ENCODE measurements at places on chromosomes 12 and 14. TPM values are rescaled to one million over a fixed set of nuclear protein-coding genes. Genes with fewer than 3 reads are reported as not detected.

GRCh38 chr12:65326616-65327015 lies 48.1 kb downstream of the MSRB3 start:
- H3K4me3 ChIP-seq, result no peak overlapping the region
- DNase-seq, result no peak
- H3K36me3 ChIP-seq, result no peaks in the 10 kb centered on the region
- no peaks in the 10 kb centered on the region for H3K4me1 ChIP-seq

DNA sequence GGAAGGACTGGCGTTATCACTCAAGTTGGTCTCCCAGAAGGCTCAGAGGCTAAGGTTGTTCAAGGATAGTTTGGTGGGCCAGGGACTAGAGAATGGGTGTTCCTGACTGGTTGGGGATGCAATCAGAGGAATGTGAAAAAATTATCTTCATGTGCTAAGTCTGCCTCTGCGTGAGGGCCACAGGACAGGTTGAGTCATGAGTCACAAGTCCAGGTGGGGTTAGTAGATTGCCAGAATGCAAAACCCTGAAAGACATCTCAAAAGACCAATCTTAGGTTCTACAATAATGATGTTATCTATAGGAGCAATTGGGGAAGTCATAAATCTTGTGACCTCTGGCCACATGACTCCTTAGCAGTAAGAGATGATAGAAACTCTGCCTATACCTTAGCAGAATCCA lies 220.1 kb upstream of the EEA1 start:
- H3K4me3 ChIP-seq, result no peak overlapping the region
- no peak overlapping the region for H3K27ac ChIP-seq
- peaks cover 4% of the 10 kb centered on the region for H3K27me3 ChIP-seq
- no peak for DNase-seq
- H3K4me1 ChIP-seq, result peaks cover 2% of the 10 kb centered on the region

GRCh38 chr12:3122841-3123678 lies 45.9 kb downstream of the TSPAN9 start:
- H3K4me3 ChIP-seq, result no peak overlapping the region
- H3K36me3 ChIP-seq, result peaks cover 6% of the 10 kb centered on the region
- H3K27ac ChIP-seq, result no peak overlapping the region
- peaks cover 7% of the 10 kb centered on the region for H3K27me3 ChIP-seq
- peaks cover 24% of the 10 kb centered on the region for H3K4me1 ChIP-seq

DNA sequence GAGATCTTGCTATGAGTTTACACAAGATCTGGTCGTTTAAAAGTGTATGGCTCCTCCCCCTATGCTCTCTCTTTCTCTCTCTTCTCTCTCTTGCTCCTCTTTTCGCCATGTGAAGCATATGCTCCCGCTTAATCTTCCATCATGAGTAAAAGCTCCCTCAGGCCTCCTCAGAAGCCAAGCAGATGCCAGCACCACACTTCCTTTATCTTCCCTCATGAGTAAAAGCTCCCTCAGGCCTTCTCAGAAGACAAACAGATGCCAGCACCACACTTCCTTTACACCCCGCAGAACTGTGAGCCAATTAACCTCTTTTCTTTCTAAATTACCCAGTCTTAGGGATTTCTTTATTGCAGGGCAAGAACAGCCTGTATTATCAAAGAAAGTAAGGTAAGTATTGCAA lies 152.4 kb downstream of the SEC23A start:
- H3K4me3 ChIP-seq, result no peak overlapping the region
- DNase-seq, result no peak
- H3K4me1 ChIP-seq, result peaks cover 3% of the 10 kb centered on the region
- H3K27ac ChIP-seq, result no peak overlapping the region
- no peaks in the 10 kb centered on the region for H3K36me3 ChIP-seq
- H3K27me3 ChIP-seq, result no peaks in the 10 kb centered on the region

Gene BDKRB2
- 3.8 TPM for total RNA-seq

DNA sequence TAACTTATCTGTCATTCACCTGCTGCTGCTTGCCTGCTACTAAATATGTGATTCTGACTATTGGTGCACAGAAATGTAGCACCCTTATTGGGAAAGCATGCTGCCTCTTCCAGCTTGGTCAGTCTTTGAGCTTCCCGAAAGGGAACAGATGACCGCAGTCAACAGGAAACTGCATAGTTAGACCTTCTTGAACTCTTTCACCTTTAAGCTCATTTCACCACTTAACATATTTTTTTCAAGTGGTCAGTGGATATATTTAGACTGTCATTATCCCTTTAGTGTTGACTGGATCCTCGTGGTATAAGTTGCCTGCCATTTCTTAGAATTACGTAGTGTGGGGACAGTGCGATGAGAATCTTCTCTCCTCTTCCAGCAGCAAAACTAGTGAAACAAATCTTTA lies 224.9 kb downstream of the FBXL14 start:
- no peak overlapping the region for H3K27ac ChIP-seq
- no peaks in the 10 kb centered on the region for H3K36me3 ChIP-seq
- no peak for DNase-seq
- H3K27me3 ChIP-seq, result peaks cover 5% of the 10 kb centered on the region
- no peak overlapping the region for H3K4me3 ChIP-seq

DNA sequence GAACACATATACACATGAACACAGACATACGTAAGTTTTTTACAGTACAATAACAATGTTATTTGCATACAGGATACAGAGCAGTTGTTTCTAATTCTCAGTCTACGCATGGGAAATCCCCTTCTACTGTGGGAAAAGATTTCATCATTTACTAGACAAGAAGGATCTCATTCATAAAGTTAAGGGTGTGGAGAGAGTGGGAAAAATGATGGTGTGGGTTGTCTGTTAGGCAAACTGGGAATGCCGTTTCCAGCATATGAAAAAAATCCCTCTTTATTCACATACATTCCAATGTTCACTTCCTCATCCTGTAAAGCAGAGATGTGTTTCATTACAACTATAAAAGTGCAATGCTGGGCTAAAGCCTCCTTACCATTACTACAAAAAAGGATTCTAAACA lies 120.9 kb downstream of the SINHCAF start:
- no peak for DNase-seq
- no peaks in the 10 kb centered on the region for H3K27me3 ChIP-seq

- no peaks in the 10 kb centered on the region for H3K4me1 ChIP-seq
- H3K27ac ChIP-seq, result no peak overlapping the region
- no peak for DNase-seq
- H3K36me3 ChIP-seq, result no peaks in the 10 kb centered on the region
These were observed 29.6 kb upstream of the YAF2 start for GRCh38 chr12:42267413-42268190.

Gene PLEKHG7
- not detected for total RNA-seq

Gene SLC6A15
- total RNA-seq, result 123 TPM

- no peak overlapping the region for H3K27ac ChIP-seq
- no peak for DNase-seq
- no peaks in the 10 kb centered on the region for H3K27me3 ChIP-seq
- H3K4me1 ChIP-seq, result peaks cover 4% of the 10 kb centered on the region
These were observed 655.5 kb upstream of the FLRT2 start for GRCh38 chr14:84874436-84874835.

GRCh38 chr14:61631045-61631687 lies 64.1 kb upstream of the HIF1A start:
- no peak overlapping the region for H3K27ac ChIP-seq
- H3K4me3 ChIP-seq, result no peak overlapping the region
- H3K27me3 ChIP-seq, result peaks cover 3% of the 10 kb centered on the region
- no peak for DNase-seq

Gene SLCO1B1
- not detected for total RNA-seq

DNA sequence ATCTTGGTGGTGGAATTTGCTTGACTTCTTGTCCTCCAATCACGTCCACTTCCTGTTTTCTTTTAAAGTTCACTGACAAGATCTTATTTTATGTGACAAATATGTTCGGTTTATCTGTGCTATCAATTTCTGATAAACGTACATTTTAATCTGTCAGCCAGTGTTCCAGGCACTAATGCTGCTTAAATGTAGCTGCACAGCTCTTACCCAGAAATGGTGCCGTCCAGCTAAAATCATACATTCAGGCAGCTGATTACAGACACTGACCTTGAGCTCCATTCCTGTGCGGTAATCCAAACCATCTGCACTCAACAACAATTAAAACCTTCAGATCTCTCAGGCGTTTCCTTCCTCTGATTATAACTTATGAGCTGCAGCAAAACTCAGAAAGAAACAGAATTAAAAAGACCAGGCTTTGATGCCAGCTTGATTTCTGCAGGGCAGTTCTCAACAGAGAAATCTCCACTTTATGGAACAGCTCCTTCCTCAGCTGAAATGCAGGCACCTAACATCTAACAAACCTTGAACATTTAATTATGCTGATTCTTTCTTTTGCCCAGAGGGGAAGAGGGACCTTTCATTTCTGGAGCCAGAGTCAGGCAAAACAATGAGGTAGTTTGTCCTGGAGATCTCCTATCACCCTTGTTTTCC lies 26.4 kb upstream of the RASSF3 start:
- H3K27ac ChIP-seq, result no peak overlapping the region
- peaks cover 6% of the 10 kb centered on the region for H3K4me1 ChIP-seq
- H3K27me3 ChIP-seq, result peaks cover 2% of the 10 kb centered on the region

Gene M6PR
- total RNA-seq, result 98.8 TPM

DNA sequence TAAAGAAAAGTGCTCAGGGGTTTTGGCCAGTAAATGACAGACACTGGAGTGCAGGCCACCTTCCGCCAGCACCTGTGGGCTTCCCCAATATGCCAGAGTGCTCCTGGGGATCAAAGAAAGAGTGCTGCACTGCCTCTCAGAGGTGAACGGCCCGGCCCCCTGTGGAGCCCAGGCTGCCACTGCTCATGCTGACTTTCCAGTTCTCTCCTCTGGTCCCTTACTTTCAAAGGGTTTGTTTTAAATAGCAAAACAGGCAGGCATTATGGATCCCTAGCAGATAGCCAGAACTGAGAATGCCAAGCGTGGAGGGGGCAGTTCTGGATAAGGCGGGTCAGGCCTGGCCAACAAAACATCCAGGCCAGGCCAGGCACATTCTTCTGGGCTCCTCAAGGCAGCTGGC lies 59.6 kb downstream of the MDM2 start:
- H3K27me3 ChIP-seq, result peaks cover 7% of the 10 kb centered on the region
- no peak for DNase-seq
- H3K36me3 ChIP-seq, result no peaks in the 10 kb centered on the region
- H3K4me1 ChIP-seq, result peaks cover 8% of the 10 kb centered on the region

DNA sequence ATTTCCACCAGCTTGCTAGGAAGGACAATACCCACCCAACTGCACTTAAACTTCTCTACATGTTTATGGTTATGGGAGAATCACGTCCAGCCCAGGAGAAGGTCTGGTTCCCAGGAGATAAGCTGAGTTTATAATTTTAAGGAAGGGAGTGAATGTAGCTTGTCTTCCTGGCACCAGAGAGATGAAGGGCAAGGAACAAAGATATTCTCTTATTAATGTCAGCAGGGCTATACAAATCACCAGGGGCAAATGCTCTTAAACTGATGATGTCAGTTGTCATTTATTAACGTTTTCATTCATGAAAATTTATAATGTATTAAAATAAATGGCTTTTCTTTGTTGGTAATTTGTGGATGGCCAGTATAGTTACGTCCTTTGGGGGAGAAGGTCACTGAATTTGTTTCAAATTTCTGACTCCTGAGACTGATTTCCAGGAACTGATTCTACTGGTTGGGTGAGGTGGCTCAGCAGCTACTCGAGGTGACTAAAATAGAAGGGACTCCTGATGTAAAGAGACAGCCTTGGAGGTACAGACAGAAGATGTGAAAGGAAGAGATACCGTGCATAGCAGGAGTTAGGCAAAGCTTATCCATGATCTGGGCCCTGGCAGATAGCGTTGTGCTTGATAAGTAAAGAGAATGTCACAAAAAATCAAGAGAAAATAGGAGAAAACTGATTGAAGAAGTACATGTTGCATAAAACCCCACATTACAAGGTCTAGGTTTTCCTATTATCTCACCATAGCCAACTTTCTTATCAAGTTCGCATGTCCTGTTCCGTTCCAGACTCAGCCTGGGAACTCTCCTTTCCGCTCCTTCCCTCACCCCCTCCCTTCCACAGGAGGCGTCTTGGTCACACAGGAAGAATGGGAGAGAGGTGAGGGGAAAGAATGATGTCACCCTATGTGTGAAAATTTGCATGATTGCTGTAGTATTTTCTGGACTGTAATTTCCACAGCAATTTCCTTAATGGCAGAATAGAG lies 367.1 kb upstream of the FAR2 start:
- peaks cover 5% of the 10 kb centered on the region for H3K36me3 ChIP-seq
- DNase-seq, result no peak
- no peak overlapping the region for H3K4me3 ChIP-seq
- H3K4me1 ChIP-seq, result no peaks in the 10 kb centered on the region
- peaks cover 2% of the 10 kb centered on the region for H3K27me3 ChIP-seq

DNA sequence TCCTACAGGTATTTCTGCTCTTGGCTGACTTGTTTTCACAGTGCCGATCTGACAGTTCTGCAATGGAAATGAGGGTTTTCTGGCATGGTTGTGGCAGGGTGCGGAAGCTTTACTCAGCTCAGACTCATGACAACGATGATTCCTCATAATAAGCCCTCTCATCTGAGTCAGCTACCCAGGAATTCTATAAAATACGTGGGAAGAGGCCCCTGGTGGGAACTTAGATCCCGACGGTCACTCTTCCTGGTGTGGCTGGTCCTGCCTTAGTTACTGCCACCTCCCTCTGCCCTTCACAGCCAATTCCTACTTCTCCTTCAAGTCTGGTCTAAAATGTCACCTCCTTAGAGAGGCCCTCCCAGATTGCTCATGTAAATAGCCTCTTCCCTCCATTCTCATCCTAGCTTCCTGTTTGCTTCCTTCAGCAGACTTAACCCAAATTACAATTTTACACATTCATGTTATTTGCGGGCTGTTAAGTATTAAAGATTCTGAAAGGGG lies 104.2 kb upstream of the MAP1LC3B2 start:
- no peak for DNase-seq
- H3K27me3 ChIP-seq, result peaks cover 7% of the 10 kb centered on the region
- H3K36me3 ChIP-seq, result no peaks in the 10 kb centered on the region
- no peak overlapping the region for H3K4me3 ChIP-seq
- no peak overlapping the region for H3K27ac ChIP-seq

GRCh38 chr12:80717856-80718255 lies 1.1 kb downstream of the MYF5 start:
- no peak overlapping the region for H3K27ac ChIP-seq
- no peaks in the 10 kb centered on the region for H3K36me3 ChIP-seq
- DNase-seq, result no peak
- H3K4me1 ChIP-seq, result peaks cover 4% of the 10 kb centered on the region

Gene PIWIL1
- total RNA-seq, result not detected

Gene LRCOL1
- not detected for total RNA-seq

Gene FOXG1
- total RNA-seq, result not detected

DNA sequence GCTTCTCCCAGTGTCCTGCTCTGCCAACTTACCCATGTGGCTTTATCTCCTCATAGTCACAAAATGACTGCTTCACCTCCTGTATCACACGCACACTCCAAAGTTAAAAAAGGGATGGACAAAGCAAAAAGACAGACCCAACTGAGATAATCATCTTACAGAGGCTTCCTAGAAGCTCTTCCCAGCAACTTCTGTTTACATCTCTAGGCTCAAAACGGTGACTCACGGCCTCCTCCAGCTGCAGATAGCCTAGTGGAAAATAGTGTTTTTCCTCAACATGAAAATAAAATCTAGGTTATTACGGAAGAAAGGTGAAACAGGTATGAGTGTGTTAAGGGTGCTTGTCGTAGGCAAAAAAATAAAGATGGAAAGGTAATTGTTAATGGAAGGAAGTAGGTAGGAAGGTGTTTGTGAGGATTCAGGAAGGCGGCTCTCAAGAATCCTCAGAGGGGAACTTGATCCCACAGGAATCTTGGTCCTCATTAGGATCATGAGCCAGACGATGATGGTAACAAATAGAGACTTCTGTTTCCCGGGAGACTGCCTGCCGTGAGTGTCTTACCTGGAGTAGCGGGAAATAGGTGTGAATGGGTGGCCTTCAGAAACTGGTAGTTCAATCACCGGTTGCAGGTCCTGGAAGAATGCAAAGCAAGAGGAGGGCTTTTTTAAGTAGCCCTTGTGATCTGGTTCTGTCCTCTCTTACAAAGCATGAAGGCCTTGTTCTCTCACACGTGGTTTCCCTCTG lies 487.5 kb upstream of the TMEM132C start:
- H3K27me3 ChIP-seq, result peaks cover 2% of the 10 kb centered on the region
- no peak overlapping the region for H3K4me3 ChIP-seq
- no peak overlapping the region for H3K27ac ChIP-seq
- no peaks in the 10 kb centered on the region for H3K4me1 ChIP-seq
